ENCODE measurements at places on chromosomes 5 and 9.

DNA sequence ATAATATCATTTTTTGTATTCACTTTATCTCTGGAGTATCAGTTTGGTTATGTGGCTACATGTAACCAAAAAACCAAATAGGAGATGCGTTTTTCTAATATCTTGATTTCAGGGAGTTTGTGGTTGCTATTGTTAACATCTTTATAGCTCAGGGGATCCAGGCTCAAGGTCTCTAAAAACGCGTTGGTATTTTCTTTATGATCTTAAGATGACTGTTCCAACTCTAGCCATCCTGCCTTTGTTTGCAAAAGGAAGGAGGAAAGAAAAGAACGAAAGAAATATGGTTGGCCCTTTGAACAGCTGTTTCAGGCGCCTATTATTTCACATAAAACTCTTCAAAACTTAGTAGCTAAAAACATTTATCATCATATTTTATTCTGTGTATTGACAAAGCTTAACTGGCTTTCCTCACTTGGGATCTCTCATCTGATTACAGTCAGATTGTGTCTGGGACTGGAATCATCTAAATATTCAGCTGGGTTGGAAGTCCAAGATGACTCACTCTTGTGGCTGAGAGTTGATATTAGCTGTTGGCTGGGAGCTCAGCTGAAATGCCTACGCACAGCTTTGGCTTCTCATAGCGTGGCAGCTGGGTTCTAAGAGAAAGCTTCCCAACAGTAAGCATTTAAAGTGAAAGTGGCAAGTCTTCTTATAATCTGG is 60.1 kb downstream of the FAM174A start:
- DNase-seq = no peak

DNA sequence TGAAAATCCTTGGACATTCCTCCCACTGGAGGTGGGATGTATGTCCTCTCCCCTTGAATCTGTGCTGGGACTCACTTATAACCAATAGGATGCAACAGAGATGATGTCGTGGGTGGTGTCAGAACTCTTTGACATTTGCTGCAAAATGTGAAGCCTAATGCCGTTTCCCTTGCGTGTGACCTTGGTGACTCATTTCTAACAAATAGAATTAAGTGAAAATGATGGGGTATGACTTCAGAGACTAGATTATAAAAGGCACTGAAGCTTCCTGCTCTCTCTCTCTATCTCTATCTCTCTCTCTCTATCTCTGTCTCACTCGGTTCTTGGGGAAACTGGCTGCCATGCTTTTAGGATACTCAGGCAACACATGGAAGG is 126.1 kb upstream of the STC2 start:
- no peak for DNase-seq

DNA sequence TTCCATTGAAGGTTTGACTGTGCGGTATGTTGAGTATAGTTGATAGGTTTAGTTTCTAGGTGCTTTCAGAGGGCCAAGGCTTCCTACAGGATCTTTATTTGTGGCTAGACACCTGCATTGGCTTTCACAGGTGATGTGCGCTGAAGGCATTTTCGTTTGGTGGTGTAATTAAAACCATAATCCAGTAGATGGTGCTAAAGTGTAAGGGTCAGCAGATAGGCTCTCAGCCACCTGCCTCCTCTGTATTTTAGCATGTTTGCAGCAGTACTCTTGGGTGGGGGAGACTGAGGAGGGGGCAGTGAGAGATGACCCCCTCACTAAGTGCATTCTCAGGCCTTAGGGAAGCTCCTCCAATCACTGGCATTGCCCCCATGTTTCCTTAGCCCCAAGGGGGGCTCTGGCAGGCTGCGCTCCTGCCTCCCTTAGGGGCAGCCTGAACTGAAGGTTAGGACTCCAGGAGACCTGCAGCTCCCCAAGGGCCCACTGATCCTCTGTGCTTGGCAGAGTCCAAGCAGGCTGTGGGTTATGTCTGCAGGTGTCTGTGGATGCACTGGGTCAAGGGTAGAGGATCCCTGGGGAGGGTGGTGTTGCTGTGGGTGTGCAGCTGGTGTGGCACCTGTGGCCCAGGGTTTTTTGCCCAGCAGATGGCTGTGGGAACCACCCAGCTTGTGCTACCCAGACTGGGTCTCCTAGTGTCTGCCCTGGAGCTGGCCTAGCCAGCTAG is 23.4 kb downstream of the CDK20 start:
- no peak for DNase-seq

GRCh38 chr9:22068369-22068768 is 59.3 kb upstream of the CDKN2B start:
- DNase-seq = no peak

DNA sequence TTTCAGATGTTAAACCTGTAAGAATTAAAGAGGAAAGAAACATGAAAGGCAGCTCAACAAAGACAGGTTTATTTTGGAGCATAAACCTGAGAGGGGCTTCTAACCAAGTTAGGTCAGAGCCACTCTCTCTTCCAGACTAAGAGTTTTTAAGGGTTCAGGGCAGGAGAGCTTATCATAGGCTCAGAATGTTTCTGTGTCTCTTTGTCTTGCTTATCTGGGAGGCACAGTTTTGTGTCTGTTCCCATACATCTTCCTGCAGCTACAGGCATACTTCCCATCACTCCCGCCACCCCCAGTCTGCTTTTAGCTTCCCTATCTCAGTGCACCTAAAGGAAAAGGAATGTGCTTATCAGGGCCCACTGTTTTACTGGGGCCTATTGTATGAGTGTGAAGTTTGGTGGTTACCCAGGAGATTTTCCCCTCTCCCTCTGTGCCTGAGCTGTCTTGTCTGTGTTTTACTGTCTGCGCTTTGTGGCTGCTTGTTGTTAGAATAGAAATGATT is 21.9 kb downstream of the CD14 start:
- DNase-seq = no peak

DNA sequence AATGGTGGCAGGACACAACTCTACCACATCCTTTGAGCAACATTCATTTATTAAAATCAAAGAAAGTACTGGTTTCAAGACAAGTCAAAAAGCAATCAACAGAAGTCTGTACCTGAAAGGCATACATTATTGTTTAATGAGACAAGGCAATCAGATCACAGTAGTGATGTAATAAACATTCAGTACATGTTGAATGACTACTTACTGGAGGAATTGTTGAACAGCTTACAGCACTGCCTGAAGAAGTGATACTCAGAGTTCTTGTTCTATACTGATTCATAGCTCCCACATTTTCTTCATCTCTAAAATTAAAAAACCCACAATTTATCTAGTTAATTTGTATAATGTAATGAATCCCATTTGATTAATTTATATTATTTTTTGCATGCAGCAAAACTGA is 18.2 kb downstream of the RIOK2 start:
- DNase-seq = no peak

- DNase-seq = no peak
These were observed 142.2 kb downstream of the MED27 start for GRCh38 chr9:131937451-131937850.

- no peak for DNase-seq
These were observed 39.2 kb downstream of the RCL1 start for GRCh38 chr9:4831944-4832343.

- no peak for DNase-seq
These were observed 32.4 kb downstream of the PCDHGC5 start for GRCh38 chr5:141521244-141521781.

- no peak for DNase-seq
These were observed 78.1 kb downstream of the VCAN start for GRCh38 chr5:83549674-83550073.

DNA sequence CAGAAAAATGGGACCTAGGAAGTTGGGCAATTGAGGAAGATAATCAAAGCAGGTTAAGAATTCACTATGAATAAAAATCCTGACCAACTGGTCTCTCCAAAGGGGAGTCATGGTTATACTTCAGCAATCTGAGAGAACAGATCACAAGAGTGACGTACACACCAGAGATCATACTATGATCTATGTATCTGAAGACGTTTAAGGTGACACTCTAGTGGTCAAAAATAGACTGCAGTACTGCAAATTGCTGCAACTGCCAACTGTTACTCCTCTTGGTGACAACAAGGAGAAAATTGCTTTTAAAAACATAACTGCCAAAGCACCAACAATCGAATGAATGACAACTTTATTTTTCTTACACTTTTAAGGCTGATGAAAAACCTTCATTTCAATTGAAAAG is 4.9 kb downstream of the AK6 start:
- no peak for DNase-seq

DNA sequence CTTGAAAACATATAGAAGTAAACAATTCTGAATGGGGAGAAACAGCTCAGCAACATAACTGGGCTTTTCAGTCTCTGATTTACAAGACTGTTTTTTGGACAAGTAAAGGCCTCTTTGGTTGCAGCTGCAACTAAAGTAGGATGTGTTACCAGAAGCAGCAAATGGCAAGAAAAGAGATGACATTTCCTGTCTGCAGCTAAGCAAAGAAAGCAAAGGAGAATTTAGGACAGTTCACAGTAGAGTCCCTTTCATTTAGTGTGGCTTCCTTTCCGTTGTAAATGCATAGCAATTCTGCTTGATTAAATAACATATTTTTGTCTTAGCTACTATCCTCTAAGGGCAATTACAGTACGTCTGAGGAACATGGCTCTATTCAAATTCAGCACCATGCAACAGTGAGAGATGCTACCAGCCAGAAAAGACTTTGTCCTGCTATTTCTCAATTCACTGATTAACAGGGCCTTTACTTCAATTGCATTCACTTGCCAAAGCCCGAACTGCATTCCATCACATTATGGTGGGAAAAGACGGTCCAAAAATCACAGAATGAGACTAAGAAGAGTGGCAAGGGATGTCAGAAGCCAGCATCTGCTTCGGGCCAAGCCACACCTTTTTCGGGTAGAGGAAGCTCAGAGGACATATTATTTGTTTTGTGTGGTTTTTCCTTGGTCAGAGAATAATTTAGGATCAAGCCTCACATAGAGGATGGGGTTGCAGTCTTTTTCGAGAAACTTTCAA is 107.7 kb downstream of the SEMA6A start:
- DNase-seq = no peak

- DNase-seq = no peak
These were observed 9.2 kb downstream of the SPINK4 start for GRCh38 chr9:33249087-33249658.

GRCh38 chr5:72543365-72543764 is 36.2 kb upstream of the ZNF366 start:
- DNase-seq = no peak

- no peak for DNase-seq
These were observed 12.1 kb upstream of the IQGAP2 start for GRCh38 chr5:76391014-76391413.

DNA sequence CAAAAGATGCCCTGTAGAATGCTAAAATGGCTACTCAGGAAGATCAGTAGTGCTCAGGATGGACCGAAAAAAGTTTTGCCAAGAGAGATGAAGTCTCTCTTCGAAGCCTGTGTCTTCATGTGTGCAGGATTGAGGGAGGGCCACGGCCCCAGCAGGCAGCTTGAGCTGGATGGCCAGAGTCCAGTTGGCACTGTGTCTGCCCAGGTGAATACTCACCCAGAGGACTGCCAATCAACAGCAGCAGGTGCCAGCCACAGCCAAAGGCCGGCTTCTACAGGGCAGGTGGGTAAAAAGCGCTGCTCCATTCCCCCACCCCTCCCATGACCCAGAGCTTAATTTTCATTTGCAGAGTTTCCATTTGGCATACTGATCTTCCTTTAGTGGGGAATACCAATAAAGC is 287.9 kb upstream of the ZNF608 start:
- no peak for DNase-seq
